ENCODE measurements at places on chromosomes 3 and 15.

- peak; percentile 45 for DNase-seq
Observed at GRCh38 chr15:78047761-78048627, 29.5 kb downstream of the TBC1D2B start.

- no peak for DNase-seq
Observed at GRCh38 chr3:144097163-144097562, 125.5 kb downstream of the DIPK2A start.

GRCh38 chr3:117743993-117744392, 1034.4 kb downstream of the TUSC7 start:
- no peak for DNase-seq

- no peak for DNase-seq
Observed at GRCh38 chr15:85839643-85840042, 44.9 kb upstream of the KLHL25 start.

DNA sequence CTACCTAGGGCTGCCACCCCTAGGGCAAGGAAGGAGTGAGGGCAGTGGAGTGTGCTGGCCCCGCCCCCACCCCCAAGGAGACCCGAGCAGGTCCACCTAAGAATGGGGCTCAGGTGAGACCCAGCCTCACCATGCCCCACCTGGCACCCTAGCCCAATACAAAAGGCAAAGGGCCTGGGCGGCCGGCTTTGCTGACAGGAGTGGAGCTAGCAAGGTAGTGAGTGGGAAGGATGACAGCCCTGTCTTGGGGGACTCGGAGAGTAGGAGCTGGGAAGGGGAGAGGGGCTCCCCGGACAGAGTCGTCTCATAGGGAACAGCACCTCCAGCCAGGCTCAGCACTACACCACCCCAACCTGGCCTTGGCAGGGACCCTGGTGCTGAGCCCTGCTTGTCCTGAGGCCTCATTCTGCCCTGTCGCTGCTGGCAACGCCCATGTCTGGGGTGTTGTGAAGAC, 12.1 kb downstream of the C15orf39 start:
- DNase-seq: no peak

All from endothelial cell of umbilical vein (primary cell).